ENCODE measurements at places on chromosomes 3 and 15. TPM values are rescaled to one million over a fixed set of nuclear protein-coding genes. Genes with fewer than 3 reads are reported as not detected.

- no peak for DNase-seq
Observed at GRCh38 chr3:168738527-168739325, 643.0 kb upstream of the GOLIM4 start.

DNA sequence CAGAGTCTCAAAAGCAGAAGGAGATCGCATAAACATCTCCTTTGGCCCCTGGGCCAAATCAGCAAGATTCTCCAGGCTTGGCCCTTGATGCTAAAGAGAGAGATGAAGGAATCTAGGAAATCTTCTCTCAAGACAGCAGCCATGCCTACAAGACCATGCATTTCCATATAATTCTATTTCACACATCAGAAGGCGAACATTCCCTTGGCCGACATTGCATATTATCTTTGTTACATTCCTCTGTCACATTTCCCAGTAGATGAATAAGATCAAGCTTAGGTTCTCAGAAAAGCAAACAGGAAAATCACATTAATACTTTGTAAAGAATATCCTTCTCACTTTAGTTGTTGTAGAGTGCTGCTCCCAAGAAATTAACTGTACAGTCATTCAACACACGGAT is 21.3 kb downstream of the GASK1A start:
- DNase-seq: no peak

DNA sequence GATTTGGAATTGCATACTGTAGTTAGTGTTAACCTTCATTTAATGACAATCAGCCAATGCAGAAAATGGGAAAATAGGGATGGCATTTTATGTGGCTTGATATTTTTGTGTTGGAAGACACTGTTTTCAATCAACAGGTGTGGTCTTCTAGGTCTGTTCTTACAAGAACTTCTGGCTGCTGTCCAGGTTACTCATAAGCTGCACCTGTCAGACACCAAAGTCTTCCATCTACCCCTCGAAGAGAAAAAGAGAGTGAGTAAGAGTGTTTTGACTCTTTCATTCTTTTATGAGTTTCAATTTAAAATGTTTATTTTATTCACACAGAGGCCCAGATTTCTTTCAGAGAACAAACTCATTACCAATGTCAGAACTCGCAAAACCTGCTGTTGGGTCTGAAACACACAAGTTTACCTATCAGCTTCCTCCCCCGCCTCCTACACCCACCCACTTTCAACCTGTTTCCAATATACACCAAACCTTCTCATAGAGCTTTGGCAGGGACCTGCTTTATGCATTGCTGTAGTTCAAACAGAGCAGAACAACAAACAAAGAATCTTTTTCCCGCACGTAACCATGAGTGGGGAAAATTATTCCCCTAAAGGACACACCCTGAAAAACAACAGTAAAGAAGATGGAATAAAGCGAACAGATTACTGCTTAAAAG is 767.7 kb upstream of the ALCAM start:
- no peak for DNase-seq

DNA sequence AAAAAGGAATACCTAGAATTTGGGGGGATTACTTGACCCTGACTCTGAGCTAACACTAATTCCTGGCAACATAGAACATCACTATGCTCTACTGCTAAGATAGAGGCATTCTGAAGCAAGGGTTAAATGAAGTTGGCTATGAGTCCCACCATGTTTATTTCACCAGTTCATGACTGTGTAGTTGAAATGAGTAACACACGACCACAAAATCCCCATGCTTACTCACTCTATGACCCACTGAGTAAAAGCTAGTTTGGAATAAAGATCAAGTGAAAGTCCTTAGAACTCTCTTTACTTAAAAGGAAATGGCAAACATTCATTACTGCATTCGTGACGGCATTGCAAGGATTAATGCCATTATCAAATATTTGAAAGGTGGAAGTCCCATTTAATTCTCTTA is 47.4 kb downstream of the MRPL46 start:
- DNase-seq: no peak

GRCh38 chr3:73766599-73767381 is 142.0 kb upstream of the PDZRN3 start:
- no peak for DNase-seq

GRCh38 chr3:54987719-54988118 is 59.9 kb upstream of the LRTM1 start:
- DNase-seq: no peak

DNA sequence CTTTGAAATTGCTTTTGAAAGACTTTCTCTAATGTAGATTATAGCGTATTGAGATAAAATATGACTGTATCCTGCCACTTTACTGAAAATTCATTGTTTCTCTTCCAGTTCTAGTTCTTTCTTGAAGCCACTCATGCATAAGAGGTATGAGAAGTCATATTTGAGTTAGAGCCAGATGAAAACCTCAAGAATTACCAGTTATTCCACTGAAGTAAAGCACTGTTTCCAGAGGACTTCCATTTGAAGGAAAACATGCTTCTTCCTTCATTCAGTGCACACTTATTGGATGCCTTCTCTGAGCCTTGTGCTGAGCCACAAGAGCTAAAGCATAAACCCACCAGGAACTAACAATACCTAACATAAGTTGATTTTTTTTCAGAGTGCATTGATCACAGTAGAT is 513.4 kb downstream of the ZNF385D start:
- no peak for DNase-seq

GRCh38 chr3:97895216-97895615 is 73.4 kb downstream of the CRYBG3 start:
- no peak for DNase-seq

DNA sequence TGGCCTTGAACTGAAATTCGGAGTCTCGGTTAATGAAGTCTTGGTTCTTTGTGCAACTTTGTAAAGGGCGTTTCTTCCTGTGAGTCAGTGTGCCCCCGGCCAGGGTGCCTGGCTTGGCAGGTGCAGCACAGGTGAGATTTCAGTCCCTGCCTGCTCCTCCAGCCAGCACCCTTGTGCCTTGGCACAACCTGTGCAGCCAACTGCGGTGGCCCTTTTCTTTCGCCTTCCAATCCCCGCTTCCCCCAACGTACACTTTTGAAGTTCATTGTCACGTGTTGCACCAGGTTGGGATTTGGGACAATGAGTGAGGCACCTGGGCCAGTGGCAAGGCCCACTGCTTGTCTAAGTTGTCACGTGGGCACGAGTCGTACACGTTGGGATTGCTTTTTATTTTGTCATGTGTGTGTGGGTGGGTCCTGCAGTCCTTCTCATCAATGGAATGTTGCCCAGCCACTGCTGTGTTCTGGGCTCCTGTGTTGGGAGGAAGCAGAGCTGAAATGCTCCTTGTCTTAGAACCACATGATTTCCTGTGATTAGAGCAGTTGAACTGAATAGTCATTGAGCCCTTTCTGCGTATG is 242.9 kb upstream of the BHLHE40 start:
- DNase-seq: no peak

DNA sequence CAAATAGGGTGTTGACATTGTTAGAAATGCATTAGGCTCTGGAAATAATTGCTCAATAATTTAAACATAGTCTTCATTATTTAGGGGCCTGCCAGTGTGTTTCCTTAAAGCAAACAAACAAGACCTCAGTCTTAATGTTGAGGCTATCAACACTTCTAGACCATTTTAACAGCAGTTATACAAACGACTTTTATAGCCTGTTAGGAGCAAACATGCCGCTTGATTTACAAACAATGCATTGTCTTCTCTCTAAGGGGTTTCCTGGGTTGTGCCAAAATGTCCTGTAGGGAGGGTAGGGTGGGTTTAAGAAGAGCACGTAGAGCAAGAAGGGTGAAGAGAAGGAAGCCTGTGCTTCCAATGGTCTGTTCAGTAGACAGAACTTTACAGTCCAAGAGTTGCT is 53.7 kb downstream of the TPRG1 start:
- no peak for DNase-seq

GRCh38 chr3:180416111-180416594 is 185.8 kb upstream of the TTC14 start:
- DNase-seq: no peak

DNA sequence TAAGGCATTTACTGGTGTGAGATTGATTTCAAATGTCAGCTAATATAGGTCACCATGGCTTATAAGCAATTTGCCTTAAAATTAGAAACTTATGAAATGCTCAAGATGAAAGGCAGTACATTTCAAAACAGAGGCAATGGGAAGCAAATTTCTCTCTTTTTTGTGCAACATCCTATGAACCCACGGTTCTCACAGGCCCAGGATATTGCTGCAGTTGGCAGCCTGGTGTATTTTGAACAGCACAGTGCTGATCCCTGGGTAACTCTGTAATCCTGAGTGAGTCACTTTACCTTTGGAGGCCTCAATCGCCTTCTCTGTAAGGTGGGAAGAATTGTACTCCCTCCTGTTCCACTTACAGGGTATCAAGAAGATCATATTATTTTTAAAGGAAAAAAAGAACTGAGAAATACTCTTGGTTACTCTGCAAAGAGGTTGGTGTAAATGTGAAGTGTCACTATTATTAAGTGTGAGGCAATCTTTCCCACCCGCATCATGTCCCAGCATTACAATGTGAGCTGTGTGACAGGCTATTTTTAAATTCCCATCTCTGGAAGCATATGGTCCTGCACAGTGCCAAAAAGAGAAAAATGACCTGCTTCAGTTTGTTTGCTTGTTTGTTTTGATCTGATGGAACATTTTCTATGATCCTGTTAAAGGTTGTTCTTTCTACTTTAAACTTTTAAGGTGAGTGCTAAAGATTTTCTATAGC is 190.1 kb upstream of the LPP start:
- no peak for DNase-seq

GRCh38 chr15:75171408-75171807 is 30.3 kb upstream of the C15orf39 start:
- DNase-seq: no peak

- no peak for DNase-seq
Observed at GRCh38 chr15:33209575-33210481, 15.3 kb upstream of the FMN1 start.

GRCh38 chr3:151592287-151592686 is 131.4 kb upstream of the IGSF10 start:
- no peak for DNase-seq

GRCh38 chr3:70277304-70277703 is 35.1 kb downstream of the MDFIC2 start:
- DNase-seq: no peak

- no peak for DNase-seq
Observed at GRCh38 chr3:126621171-126621570, 33.8 kb downstream of the TXNRD3 start.

GRCh38 chr3:172142051-172142863 is 102.9 kb downstream of the FNDC3B start:
- no peak for DNase-seq

- DNase-seq: no peak
Observed at GRCh38 chr3:33071946-33072345, 25.0 kb downstream of the GLB1 start.

LSAMP gene
- 39.8 TPM for total RNA-seq

RTP3 gene
- total RNA-seq: not detected

CCDC54 gene
- total RNA-seq: not detected

CPLX3 gene
- 0.16 TPM for total RNA-seq

AP3S2 gene
- total RNA-seq: 93.4 TPM

CCDC71 gene
- 15.2 TPM for total RNA-seq
